ENCODE measurements at places on chromosomes 4 and X.

- no peak for DNase-seq
Observed at GRCh38 chr4:33722254-33722653, 2522.1 kb downstream of the ARAP2 start.

DNA sequence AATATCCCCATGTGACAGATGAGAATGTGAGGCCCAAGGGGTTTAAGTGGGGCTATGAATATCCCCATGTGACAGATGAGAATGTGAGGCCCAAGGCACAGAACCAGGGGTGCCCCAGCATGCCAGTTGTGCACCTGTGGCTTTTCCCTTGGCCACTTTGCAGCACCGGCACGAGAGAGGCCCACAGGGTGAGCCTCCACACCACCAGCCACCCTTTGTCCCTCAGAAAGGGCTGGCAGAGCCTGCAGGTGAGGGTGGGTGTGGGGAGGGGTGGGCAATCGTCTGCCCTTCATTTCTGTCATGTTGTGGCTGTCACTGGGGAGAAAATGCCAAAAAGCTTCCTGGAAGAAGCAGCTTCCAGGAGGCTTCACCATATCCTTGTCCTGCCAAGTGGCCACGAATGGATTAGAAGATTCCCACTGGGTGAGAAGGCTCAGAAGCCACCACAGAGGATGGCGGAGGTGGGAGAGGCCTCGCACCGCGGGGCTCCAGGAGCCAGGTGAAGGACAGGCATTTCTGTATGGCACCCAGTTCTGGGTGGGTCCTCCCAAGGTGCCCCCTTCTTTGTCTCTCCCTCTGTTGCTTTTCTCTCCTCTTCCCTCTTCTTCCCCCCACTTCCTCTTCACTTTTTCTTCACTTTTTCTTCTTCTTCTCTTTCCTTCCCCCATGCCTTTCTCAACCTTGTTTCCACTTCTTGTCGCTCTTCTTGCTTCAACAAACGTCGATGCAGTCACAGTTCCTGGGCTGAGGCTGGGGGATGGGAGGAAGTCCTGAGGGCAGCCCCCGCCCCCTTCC, 469 bp upstream of the GPR78 start:
- no peak for DNase-seq

DNA sequence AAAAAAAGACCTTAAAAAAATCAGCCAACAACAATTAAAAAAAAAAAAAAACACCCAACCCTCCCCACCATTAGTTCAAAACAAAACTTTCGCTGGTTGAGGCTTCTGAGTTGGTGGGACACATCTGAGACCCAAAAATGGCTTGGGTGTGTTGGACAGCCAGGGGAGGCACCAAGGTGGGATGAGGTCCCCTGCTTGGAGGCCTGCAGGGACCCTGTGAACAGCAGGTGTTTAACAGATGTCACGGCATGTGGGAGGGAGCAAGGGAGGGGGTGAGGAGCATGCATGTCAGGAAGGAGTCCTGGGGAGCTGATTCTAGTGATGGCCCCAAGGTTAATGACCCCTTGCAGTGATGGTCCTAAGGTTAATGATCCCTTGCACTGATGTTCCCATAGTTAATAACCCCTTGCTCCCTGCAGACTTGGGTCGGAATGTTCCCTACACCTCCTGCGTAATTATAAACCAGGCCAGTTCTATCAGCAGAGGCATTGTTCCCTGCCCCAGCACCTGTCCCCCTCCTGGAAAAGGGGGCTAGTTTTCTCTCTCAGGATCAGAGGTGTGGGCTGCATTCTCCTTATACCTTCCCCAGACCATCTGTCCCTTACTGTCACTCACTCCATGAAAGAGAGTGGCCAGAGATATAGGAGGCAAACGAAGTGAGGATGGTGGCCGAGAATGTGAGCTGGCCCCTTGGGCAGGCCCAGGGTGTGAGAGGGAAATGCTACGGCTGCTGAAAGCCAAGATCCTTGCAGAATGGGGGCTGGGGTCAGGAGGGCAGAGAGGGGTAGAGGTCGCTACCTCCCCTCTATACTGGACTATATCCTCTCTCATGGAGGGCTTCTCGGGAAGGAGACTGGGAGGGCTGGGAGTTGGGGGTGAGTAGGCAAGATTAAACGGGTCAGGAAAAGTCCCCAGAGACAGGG, 2.3 kb upstream of the FOXP3 start:
- no peak for DNase-seq

DNA sequence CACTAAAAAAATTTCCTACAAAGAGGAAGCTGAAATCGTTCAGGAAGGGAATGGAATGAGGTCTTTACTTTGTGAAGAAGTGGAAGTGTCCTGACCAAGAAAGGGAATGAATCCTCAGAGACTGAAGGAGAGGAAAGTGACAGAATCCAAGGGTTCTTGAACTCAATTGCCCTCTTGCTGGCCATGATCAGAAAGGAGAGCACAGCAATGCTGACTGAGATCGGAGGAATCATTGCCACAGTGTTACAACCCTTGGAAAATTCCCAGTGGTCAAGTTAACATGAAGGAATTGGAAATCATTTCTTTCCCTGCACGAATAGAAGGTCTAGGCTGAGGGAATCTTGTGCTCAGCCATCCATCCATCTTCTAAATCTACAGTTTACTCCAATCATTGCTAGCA, 190.0 kb upstream of the NEIL3 start:
- DNase-seq, result no peak

DNA sequence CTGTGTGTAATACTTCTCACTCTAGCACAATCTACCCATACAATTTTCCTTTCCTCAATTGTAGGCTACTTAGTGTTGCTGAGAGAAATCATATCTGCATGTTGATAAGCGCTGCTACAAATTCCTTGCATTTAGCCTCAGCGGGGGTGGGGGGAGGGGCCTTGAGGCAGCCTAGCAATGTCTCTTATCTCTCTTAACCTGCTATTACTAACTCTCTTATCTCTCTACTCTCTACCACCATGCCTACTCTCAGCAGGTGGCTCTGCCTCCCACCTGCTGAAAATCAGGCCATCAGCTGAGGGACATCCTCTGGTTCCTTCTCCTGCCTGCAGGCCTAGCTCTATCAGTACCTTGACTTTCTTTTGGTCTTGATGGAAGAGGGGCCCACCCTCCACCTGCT, 98.9 kb downstream of the GPR82 start:
- DNase-seq, result no peak

DNA sequence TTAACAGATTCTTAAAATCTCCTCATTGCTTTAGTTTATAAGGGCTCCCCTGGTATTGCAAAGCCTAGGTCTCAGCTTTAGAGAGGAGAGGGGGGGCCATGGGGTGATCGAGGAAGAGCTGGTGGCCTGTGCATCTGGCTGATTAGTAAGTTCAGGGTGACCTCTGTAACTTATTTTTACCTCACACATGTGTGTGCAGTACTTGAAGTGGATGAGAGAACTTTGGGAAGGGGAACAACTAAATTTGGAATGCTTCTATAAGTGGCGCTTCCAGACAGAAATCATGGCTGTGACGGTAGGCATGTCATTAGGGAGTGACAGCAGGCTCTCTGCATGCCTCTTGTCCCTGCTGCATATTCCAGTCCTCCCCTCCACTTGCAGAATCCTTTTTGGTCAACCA, 41.9 kb downstream of the FRAS1 start:
- no peak for DNase-seq

- DNase-seq, result peak; percentile 16
Observed at GRCh38 chr4:2292646-2293108, 30.8 kb upstream of the MXD4 start.

- DNase-seq, result no peak
Observed at GRCh38 chr4:181688432-181688831, 554.8 kb upstream of the TENM3 start.

DNA sequence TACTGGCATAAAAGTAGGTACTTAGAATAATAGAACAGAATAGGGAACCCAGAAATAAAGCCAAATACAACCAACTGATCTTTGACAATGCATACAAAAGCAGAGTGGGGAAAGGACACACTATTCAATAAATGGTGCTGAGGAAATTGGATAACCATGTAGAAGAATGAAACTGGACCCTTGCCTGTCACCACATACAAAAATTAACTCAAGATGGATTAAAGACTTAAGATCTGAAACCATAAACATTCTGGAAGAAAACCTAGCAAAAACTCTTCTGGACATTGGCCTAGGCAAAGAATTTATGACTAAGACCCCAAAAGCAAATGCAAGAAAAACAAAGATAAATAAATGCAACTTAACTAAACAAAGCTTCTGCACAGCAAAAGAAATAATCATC, 45.6 kb downstream of the ARFIP1 start:
- no peak for DNase-seq

DNA sequence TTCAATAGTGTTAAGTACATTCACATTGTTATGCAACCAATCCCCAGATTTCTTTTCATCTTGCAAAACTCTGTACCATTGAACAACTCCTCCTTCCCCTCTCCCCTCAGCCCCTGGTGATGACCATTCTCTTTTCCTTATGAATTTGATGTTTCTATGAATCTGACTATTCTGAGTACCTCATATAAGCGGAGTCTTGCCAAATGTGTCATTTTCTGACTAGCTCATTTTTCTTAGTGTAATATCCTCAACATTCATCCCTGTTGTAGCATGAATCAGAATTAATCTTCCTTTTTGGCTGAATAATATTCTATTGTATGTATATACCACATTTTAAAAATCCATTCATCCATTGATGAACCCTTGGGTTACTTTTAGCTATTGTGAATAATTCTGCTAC, 34.0 kb downstream of the SMIM20 start:
- DNase-seq, result no peak

GRCh38 chrX:119734897-119735339, 23.5 kb upstream of the SOWAHD start:
- DNase-seq, result no peak

- no peak for DNase-seq
Observed at GRCh38 chrX:99939883-99940232, 470.2 kb downstream of the PCDH19 start.

GRCh38 chrX:24144528-24144927, 5.0 kb upstream of the ZFX start:
- DNase-seq, result no peak

- no peak for DNase-seq
Observed at GRCh38 chr4:72770708-72771107, 201.7 kb upstream of the ADAMTS3 start.

DNA sequence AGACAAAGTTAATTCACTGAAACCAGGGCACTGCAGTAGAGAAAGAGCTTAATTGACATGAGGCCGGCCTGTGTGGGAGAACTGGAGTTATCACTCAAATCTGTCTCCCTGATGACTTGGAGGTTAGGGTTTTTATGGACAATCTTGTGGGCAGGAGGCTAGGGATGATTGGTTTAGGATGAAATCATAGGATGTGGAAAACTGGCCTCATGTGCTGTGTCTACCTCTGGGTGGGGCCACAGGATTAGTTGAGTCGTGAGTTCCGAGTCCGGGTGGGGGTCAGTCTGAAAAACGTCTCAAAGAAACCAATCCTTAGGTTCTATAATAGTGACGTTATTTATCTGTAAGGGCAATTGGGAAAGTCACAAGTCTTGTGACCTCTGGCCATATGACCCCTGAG, 68.1 kb downstream of the UCHL1 start:
- no peak for DNase-seq

- no peak for DNase-seq
Observed at GRCh38 chr4:12439633-12440305, 1011.1 kb upstream of the HS3ST1 start.

DNA sequence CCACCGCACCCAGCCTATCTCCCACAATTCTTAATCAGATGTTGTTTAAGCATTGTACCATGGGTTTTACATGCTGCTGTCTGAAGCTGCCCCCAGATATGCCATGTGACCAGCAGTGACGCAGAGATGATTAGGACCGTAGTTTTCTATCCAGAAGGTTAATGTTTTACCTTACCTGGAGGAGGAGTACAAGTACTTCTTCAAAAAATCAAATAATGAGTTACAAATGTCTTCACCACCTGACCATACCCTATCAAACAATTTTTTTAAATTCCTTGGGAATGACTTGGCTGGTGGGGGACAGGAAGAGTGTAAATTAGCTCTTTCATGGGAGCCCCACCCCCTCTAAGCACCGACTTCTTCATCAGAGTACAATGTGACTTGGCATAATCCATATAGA, 16.2 kb upstream of the SGMS2 start:
- DNase-seq, result no peak

- no peak for DNase-seq
Observed at GRCh38 chrX:127030016-127030748, 210.7 kb downstream of the PRR32 start.

DNA sequence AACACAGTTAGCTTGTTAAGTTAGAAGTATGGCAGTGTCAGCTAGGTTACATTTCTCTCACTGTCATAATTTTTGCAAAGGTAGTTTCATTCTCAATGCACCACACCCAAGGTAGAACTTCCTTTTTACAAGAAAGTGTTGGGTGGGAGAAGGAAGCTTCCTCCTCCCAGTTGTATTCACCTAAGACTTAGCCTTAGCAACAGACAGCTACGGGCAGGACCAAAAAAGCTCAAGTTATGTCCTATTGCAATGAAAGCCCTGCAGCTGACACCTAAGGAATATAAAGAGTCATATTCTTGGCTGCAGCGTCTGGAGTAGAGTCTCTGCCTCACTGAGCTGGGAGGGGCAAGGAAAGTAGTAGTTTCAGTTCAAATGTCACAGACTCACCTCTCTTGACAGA, 25.1 kb upstream of the PRDM8 start:
- no peak for DNase-seq

DNA sequence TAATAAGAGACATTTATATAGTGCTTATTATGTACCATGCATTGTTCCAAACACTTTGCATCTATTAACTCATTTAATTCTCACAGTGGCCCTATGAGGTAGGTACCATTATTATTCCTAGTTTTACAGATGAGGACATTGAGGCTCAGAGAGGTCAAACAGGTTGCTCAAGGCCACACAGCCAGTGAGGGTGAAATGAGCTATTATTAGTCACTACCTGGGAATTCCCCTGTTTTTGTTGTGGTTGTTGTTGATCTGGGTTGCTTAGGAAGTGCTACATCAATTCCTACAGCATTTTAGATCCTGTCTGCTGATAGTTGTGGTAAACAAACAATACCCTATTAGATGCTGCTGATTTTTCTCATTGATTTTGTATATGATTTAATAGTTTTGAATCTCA, 41.2 kb downstream of the APLN start:
- no peak for DNase-seq

GRCh38 chr4:112748352-112748878, 111.5 kb downstream of the LARP7 start:
- no peak for DNase-seq

DNA sequence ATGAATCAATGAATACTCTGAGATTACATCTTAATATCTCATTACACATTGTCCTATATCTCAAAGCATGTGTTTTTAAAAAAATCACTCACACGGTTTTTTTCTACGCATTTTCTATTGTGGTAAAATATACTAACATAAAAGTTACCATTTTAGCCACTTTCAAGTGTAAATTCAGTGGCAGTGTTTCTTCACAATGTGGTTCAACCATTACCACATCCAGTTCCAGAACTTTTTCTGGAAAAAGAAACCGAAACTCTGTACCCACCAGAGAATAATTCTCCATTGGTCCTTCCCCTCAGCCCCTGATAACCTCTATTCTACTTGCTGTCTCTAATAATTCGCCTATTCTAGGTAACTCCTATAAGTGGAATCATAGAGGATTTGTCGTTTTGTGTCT, 35.3 kb upstream of the ACSL1 start:
- no peak for DNase-seq

- no peak for DNase-seq
Observed at GRCh38 chr4:158850800-158851644, 82.2 kb downstream of the FNIP2 start.
